ENCODE measurements at places on chromosomes 16 and 17.

GRCh38 chr16:49503256-49504022 lies 129.8 kb downstream of the C16orf78 start:
- peak; percentile 45 for DNase-seq

- DNase-seq: peak; percentile 89
Observed at GRCh38 chr16:50665128-50665878, 15.8 kb downstream of the SNX20 start.

DNA sequence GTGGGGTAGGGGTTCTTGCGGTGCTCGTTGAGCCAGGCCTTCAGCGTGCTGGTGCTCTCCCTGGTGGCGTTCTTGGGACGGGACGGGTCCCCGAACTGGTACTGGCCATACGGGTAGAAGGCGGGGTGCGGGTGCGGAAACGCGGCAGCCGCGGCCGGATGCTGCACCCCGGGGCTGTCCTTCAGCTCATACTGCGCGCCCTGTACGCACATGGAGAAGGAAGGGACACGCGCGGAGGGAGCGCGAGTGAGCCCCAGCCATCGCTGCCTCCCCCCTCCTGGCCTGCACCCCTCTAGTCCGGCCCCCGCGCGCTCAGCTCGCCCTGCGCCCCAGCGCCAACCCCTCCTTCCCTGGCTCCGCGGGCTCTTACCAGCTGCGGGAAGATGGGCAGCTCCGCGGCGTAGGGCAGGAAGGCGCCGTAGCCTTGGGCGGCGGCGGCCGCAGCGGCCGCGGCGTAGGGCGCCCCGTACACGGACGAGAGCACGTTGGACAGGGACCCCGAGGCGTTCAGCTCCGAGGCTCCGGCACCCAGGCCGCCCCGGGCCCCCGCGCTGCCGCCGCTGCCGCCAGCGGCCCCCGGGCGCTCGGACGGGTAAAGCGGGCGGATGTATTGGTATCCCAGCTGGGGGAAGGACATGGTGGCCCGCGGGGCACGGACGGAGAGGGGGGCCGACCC lies 1.0 kb downstream of the IRX3 start:
- DNase-seq: no peak

DNA sequence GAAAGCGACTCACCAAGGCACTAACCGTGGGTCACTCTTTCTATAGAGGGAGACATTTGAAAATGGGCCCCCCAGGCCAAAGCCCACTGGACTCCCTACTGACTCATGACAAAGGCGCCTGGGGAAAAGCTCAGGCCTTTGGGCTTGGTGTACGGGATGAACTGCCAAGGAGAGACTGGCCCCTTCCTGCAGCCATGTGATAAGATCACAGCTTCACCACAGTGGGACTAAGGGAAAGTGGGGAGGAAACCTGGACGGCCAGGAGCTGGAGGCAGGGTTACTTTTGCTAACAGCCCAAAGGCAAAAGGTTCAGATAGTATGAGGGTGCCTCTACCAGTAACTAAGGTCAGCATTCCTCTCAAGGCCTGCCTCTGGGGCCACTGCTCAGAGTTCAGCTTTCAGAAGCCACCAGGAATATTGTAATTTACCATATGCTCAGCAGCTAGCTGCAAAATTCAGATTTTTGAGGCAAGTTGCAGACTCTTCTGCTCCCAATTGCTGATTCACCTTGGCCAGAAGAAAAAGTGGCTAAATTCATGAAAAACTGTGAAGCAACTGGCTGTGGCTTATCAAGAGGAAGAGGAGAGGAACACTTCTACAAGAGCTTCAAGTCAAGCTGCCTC lies 37.1 kb upstream of the SLC25A19 start:
- DNase-seq: no peak

DNA sequence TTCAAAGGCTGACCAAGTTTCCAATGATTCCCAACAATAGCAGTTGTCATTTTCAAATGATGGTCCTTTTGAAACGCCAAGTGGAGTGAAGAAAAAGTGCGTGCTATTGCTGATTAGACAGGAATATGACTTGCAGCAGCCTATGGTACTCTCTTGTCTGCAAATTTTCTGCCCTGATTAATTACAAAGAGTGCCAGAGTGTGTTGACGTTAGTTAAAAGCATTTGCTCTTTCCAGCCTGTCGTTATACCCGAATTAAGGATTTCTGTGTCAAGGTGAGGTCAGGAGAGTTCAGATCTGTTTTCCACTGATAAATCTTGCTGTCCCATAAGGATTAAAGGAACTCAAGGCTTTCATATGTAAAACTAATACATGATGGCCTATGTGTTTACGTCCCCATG lies 75.0 kb upstream of the ADAMTS18 start:
- no peak for DNase-seq

- DNase-seq: no peak
Observed at GRCh38 chr16:57273826-57274225, 10.6 kb downstream of the PLLP start.

DNA sequence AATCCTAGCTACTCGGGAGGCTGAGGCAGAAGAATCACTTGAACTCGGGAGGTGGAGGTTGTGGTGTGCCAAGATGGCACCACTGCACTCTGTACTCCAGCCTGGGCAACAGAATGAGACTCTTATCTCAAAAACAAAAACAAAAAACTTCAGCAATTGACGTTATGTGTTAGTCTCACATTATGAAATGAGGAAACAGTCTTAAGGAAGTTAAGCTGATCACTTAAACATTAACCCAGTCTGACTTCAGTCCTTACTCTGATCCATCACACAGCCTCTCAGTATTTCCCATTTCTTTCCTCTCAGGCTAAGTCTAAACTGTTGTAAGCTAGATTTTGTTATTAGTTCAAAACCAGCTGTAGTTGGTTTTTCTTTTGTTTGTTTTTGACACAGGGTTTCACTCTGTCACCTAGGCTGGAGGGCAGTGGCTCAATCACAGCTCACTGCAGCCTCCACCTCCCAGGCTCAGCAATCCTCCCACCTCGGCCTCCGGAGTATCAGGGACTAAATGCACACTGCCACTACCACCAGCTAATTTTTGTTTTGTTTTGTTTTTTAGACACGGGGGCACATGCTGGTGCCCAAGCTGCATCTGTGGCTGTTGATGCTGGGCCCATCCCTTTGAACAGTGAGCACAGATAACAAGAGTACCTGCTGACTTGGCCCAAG lies 6.3 kb downstream of the JPT1 start:
- no peak for DNase-seq

- peak; percentile 80 for DNase-seq
Observed at GRCh38 chr16:976389-976931, 5.1 kb upstream of the SOX8 start.

DNA sequence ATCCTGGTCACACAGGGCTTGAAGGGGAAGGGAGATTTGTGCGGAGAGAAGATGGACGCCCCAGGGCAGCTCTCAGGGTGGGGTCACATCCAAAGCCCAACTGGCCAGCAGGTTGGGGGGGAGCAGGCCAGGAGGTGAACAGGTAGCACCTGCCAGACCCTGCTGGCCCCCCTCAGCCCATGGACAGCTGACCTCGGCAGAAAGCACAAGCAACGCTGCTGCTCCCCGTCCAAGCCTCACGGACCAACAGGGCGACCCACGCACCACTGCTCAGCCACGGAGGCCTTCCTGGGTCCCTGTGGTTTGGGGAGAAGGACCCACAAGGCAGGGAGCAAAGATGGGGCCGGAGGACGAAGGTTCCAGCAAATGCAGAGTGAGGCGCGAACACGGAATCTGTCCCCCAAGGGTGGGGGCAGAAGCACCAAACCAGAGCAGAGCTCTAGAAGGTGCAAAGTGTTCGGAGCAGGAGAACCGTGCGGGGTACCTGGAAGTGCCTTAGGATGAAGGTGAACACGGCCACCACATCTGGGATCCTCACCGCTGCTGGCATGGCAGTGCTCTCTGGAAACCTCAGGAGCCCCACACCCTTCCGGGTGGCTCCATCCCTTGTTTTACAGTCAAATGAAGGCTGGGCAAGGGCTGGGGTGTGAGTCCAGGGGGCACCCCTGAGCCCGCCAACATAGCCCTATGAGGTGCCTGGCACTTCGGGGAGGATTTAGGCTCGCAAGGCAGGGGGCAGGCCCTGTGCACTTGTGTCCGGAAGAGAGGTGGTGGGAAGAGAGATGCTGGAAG lies 17.9 kb downstream of the CEP295NL start:
- DNase-seq: no peak

DNA sequence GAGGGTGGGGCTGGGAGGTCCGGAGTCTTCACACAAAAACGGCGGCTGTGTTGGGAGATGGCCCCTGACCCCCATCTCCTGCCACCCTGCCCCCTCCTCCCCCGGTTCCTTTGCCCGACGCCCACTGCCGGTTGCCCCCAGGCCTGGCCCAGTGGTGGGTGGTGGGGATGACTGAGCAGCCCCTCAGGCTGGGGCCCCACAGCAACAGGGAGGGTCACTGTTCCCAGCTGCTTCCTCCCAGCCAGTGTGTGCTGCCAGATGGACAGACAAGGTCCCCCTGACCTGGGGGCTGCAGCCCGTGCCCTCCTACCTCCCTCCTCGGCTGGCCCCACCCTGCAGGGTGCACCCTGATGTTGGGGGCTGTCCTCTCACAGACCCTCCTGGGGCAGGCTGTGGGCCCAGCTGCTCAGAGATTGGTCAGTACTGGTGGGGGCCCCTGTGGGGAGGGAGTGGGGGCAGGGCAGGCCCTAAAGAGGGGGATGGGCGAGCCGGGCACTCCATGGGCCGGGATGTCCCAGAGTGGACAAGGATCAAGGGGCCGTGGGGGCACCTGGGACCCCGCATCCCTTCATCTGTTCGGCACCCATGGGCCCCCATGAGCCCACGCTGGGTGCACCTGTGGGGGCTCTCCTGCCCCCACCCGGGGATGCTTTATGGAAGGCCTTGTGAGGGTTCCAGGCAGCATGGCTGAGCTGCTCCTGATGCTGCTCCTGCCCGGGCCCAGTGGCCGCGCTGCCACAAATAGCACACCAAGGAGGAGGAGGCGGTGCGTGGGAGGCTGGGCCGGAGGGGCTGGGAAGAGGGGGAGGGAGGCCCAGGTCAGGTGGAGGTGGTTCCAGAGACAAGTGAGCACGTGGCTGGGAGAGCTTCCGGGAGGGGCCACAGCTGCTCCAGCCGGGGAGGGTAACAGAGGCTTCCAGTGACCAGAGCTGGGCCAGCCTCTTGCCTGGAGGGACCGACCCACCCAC lies 5.1 kb downstream of the C1QTNF8 start:
- no peak for DNase-seq

- DNase-seq: peak; percentile 86
Observed at GRCh38 chr16:3879887-3880564, 487 bp downstream of the CREBBP start.
